Stimulated activated CD8-positive, alpha-beta memory T cell treated with anti-CD3 and anti-CD28 coated beads, Interleukin-15, amount 100 ng/mL, for 24 hours (primary cell): ENCODE measurements at places on chromosomes 3 and 15.

GRCh38 chr3:130389743-130390478, 44.4 kb downstream of the COL6A5 start:
- no peak for DNase-seq

DNA sequence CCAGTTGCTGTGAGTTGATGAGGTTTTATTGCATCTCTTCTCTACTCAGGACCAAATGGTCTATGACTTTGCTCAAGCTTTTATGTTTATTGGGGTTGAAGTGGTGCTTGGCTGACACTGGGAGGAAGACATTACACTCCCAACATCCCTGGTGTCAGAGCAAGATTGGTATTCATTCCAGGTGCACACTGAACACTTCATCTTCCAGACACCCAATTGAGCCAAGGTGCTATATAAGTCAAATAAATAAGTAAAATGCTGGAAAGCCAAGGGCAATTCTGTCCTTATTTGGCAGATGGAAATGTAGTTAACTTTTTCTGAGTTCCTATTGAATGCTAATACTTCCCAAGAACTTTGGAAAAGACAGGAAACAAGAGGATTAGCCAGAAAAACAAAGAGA, 53.2 kb upstream of the CDV3 start:
- no peak for DNase-seq

GRCh38 chr3:52403271-52403841, 41.5 kb downstream of the SEMA3G start:
- DNase-seq: no peak

DNA sequence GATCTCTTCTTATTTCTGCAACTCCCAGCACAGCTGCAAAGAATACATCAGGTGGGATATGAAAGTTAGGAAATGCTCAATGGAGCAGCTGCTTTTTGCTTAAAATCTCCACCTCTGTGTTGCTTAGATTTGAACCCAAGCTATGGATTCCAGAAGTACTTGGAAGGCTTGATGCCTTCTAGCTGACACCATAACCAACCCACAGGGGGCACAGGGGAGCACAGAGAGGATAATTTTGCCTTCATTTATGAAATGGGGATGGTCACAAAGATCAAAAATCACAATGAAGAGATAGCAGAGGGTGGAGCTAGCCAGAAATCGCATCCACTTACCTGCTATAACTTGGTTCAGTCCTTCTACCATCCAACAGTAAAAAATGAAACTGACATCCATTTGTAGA, 75.7 kb downstream of the DUT start:
- no peak for DNase-seq

GRCh38 chr15:67771189-67771800, 54.0 kb upstream of the SKOR1 start:
- no peak for DNase-seq

DNA sequence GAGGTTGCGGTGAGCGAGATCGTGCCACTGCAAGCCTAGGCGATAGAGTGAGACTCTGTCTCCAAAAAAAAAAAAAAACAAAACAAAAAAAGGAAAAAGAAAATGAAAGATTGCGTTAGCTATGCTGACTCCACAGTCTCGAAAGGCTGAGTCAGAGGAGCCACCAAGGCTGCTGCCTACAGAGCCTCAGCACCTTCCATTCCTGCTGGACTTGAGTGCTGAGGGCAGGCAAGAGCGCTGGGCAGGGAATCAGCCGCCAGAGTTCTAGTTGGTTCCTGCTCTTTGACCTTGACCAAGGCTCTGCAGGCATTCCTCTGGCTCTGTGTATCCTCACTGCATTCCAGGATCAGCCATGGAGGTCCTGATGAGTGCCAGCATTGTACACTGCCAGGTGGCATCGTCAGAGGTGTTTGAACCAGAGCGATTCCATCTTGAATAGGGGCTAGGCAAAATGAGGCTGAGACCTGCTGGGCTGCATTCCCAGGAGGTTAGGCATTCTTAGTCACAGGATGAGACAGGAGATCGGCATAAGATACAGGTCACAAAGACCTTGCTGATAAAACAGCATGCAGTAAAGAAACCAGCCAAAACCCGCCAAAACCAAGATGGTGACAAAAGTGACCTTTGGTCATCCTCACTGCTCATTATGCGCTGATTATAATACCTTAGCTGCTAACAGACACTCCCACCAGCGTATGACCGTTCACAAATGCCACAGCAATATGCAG, 5.9 kb downstream of the MESP2 start:
- DNase-seq: no peak

DNA sequence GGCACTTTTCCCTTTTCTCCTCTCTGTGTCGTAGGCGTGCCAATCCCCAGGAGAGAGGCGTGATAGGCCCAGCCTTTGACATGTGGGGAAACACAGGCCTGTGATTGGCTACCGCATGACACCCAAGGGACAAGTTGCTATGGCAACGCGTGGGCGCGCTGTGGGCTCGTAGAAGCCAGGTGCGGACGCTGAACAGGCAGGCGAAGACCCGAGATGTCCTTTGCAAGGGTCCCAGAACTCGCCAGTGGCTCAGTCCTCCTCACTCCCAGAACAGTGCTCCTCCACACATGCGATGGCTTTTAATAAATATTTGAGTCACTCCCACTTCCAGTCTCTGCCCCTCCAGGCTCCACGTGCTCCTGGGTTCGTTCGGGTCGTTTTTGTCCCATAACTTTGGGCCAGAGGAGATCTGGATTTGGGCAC, 4.2 kb downstream of the SLC51B start:
- DNase-seq: peak; percentile 75

- DNase-seq: no peak
Measured at GRCh38 chr15:98202256-98202655, 241.8 kb downstream of the ARRDC4 start.

GRCh38 chr3:150384296-150385212, 23.5 kb upstream of the TSC22D2 start:
- DNase-seq: no peak

DNA sequence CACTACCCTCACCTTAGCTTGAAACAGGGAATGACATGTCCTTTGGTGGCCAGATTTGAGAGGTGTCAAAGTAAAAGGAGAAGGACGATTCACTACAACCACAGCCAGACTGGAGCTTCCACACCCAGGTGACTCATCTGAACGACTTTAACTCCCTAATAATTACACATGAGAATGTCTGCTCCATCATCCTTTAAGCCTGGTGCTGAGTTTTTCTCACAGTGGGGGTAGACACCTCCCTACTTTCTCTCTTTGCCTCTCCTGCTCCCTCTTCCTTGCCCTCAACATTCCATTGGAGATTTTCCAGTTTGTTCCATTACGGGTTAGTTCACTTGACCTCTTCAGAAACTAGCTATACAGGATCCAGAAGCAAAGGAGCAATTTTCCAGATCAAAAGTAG, 154.3 kb upstream of the BHLHE40 start:
- no peak for DNase-seq

- DNase-seq: no peak
Measured at GRCh38 chr15:78265752-78266224, 1.4 kb downstream of the DNAJA4 start.

- no peak for DNase-seq
Measured at GRCh38 chr15:78533331-78533730, 6.9 kb upstream of the PSMA4 start.
